ENCODE measurements at places on chromosomes 2 and 18.
A peak's percentile ranks its signal among the peaks of the same experiment; 100 is the strongest.

GRCh38 chr2:23121968-23122648, 262.9 kb upstream of the KLHL29 start:
- no peak for DNase-seq

- DNase-seq: no peak
These were observed 297.1 kb upstream of the CCDC68 start for GRCh38 chr18:55256226-55256928.

- DNase-seq: no peak
These were observed 60.1 kb upstream of the ZSWIM2 start for GRCh38 chr2:186909095-186909494.

DNA sequence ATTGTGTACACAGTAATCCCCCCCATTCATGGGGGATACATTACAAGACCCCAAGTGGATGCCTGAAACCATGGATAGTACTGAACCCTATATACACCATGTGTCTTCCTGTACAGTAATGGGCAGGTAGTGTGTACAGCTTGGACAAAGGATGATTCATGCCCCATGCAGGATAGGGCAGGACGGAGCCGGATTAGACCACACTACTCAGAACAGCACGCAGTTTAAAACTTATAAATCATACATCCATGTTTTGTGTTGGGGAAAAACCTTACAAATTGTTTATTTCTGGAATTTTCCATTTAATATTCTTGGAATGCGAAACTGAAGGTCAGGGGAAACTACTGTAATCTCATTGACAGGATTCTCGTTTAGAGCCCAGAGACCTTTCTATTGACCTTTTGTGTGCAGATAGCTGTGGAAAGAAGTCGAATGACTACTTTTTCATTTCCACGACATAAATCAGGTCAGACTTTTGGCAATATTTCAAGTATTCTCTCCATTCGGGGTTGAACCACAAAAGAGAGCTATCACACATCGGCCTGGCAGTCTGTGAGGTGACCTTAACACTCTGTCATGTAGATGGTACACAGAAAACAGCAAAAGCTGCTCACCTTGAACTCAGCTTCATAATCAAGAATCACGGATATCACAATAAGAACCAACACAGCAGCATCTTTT, 9.9 kb upstream of the YPEL5 start:
- DNase-seq: no peak

DNA sequence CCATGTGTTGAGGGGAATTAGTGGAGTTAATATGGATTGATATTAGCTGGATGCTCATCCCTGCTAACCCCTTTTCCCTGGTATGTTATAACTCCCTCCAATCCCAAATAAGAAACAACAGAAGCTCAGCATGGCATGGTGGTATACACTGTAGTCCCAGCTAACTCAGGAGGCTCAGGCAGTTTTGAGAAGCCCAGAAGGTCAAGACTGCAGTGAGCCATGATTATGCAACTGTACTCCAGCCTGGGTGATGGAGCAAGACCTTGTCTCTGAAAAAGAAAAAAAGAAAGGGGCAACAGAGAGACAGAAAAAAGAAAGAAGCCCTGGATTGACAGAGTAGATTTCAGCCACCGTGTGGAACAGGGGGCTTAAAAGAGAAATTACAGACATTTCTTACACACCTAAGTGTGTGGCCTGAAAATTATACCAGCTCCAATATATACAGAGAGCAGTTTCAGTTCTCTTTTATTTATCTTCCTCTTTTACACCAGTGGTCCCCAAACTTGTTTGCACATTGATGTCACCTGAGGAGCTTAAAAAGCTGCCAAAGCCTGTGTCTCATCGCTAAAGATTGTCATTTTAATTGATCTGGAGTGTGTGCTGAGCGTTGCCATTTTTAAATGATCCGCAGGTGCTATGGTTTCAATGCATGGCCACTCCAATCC, 203.6 kb downstream of the UBE2E3 start:
- DNase-seq: no peak

- peak; percentile 70 for DNase-seq
These were observed 166.4 kb upstream of the PXDN start for GRCh38 chr2:1910592-1911246.

DNA sequence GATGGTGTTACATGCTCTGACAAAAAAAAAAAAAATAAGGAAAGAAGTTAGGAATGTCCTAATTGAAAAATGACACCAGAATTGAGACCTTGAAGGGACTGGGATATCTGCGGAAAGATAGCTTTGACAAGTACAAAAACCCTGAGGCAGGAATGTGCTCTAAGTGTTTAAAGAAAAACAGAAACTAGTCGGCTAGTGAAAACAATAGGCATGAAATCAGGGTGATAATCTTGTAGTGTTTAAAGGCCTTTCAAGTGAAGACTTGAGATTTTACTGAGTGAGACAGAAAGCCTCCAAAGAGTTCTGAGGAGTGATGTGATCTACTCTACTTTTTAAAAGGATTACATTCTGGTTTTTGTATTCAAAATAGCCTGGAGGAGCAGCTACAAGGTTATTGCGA, 107.4 kb downstream of the COBLL1 start:
- DNase-seq: no peak

DNA sequence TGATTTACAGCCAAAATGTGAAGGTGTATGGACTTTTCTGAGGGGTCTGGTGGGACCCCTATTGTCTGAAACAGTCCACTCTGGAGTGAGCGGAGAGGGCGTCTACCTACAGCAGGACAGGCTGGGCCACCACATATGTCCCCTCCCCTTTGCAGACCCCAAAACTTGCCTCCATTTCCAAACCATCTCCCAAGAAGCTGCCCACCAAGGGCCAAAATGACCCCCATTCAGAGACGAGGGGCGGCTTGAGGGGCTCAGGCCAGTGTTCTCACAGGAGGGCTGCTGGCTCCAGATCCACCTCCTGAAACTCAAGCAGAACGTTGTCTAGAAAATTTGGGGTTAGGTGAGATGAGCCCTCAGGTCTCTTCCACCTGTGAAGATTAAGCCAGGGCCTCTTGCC, 161.1 kb upstream of the SALL3 start:
- DNase-seq: no peak

- DNase-seq: no peak
These were observed 368.6 kb downstream of the GRB14 start for GRCh38 chr2:164252568-164253287.

- DNase-seq: peak; percentile 17
These were observed 162.1 kb downstream of the SH3RF3 start for GRCh38 chr2:109290887-109291643.

- DNase-seq: no peak
These were observed at the start of the genes FAM228B and PFN4 for GRCh38 chr2:24123195-24123921. FAM228B (plus strand) TSS chr2:24123469; CDS start chr2:24124362, 893 bp downstream. PFN4 (minus strand) TSS chr2:24123334; CDS start chr2:24122535, 799 bp downstream.

- DNase-seq: no peak
These were observed 1.3 kb downstream of the NDUFB3 start for GRCh38 chr2:201073071-201073470.

- no peak for DNase-seq
These were observed 563.4 kb downstream of the LRRTM4 start for GRCh38 chr2:76958749-76959148.

DNA sequence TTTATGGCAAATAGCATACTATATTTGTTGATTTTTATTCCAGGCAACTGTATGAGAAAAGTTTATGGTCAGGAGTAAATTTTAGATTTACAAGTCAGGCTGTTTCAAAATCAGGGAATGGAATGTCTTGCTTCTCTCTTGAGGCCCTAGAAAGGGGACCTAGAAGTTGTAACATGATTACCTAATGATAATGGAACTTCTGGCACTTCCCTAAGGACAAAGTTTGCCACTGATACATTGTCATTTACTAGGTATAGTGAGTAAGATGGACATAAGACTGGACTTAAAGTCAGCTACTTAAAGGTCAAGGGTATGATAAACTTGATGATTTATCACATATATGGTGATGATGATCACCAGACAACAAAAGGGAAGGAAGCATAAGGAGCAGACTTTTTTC, 103.3 kb upstream of the VRK2 start:
- no peak for DNase-seq

GRCh38 chr2:76075126-76075525, 364.4 kb upstream of the GCFC2 start:
- no peak for DNase-seq

DNA sequence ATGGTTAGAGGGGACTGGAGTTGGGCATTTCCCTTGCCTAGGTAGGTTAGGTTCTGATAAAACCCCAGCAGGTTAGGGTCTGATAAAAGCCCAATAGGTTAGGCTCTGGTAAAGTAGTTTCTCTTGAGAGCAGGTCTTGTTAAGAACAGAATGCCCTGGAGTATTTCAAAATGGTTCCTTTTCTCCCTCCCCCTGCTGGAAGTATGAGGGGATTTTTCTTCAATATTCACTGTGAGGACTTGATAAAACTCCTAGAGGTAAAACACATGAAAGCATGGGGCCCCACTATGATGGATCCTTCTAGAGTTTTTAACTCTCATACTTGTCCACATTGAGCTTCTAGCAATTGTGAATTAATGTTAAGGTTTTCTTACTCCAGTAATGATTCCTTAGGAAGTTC, 27.6 kb downstream of the ANKAR start:
- no peak for DNase-seq

DNA sequence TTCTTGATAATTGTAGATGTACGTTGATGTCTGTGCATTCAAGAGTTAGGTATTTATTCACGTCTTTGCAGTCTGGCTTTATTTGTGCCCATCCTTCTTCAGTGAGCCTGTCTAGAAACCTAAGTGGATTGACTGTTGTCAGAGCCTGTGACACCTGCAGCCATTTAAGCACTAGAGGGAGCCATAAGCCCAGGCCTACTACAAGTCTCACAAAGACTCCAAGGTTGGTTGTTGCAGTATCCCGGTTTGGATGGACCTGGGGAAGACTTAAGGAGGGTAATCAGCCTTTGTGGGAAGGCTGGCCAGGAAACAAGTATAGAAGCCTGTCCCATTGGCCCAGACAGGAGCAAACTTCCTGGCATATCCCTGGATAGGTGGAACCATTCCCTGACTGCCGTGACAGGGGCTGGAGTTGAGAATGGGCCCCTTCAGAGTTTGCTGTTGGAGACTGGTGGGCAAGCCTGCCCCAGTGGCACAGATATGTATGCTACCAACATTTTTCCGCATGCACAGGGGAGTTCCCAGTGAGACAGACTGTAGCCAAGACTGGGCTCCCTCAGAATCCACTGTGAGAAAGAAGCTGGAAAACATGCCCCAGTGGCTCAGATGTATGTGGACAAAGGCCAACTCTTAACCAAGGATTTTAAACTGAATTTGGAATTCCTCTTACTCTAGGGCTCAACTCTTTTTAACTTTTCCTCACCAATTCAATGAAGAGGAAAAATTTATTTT, 9.3 kb upstream of the LRRC30 start:
- peak; percentile 50 for DNase-seq

- DNase-seq: no peak
These were observed 38.2 kb upstream of the CNGA3 start for GRCh38 chr2:98308068-98308467.

Measured in smooth muscle cell of the brain vasculature (primary cell).